Activated CD8-positive, alpha-beta T cell treated with anti-CD3 and anti-CD28 coated beads, Interleukin-2, amount 10 ng/mL, durations not matched to agents 7 days and 5 days (primary cell): ENCODE measurements at places on chromosomes 1 and 21.

- no peaks in the 10 kb centered on the region for H3K27me3 ChIP-seq
- peak overlapping the region; percentile 66 for H3K4me3 ChIP-seq
- peaks cover 71% of the 10 kb centered on the region for H3K4me1 ChIP-seq
- H3K36me3 ChIP-seq: peaks cover 88% of the 10 kb centered on the region
Observed at GRCh38 chr1:111454859-111455641, 5.8 kb downstream of the ATP5PB start.

- H3K36me3 ChIP-seq: no peaks in the 10 kb centered on the region
- no peaks in the 10 kb centered on the region for H3K27me3 ChIP-seq
- no peak for DNase-seq
- no peak overlapping the region for H3K4me3 ChIP-seq
- H3K27ac ChIP-seq: no peak overlapping the region
Observed at GRCh38 chr1:62178372-62178771, 16.3 kb upstream of the L1TD1 start.

DNA sequence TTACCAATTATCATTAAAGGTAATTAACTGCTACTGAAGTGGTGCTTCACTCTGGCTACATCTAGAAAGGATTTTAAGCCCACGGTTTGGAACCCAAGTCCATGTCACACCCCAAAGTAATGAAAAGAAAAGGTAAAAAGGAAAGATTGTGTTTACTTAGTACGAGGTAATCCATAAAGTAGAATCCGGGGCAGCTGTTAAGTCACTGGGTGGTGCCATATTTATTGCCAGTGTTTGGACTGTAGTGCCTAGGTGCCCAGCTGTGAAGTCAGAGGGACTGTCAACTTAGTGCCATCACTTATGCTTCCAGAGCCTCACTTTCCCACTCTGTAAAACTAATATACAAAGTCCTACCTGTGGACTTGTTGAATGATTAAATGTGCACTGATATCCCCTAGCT is 52.2 kb upstream of the GRHL3 start:
- H3K27me3 ChIP-seq: peaks cover 35% of the 10 kb centered on the region
- no peak for DNase-seq
- H3K4me3 ChIP-seq: no peak overlapping the region
- H3K27ac ChIP-seq: no peak overlapping the region
- H3K4me1 ChIP-seq: peaks cover 15% of the 10 kb centered on the region

DNA sequence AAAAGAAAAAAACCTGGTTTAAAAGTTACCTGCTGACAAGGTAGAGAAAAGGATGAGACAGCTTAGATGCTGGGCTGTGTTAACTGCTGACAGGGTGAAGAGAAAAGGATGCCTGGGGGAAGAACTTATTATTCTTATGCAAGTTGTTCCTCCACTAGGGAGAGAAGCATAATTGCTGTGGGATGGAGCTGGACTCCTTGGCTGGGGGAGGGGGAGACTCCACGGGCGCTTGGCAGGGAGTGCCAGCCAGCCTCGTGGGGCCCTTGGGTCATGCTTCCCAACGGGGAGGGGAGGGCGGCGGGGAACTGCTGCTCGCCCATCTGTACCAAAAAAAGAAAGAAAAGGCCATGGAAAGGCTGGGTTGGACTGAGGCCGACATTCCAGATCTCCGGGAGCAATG is 47.2 kb downstream of the SYCP1 start:
- DNase-seq: no peak
- H3K36me3 ChIP-seq: no peaks in the 10 kb centered on the region
- peaks cover 4% of the 10 kb centered on the region for H3K27me3 ChIP-seq
- no peak overlapping the region for H3K4me3 ChIP-seq
- no peak overlapping the region for H3K27ac ChIP-seq
- H3K4me1 ChIP-seq: no peaks in the 10 kb centered on the region

GRCh38 chr1:115432061-115432460 is 94.0 kb upstream of the NGF start:
- no peak for DNase-seq
- H3K27me3 ChIP-seq: no peaks in the 10 kb centered on the region
- no peak overlapping the region for H3K27ac ChIP-seq
- no peaks in the 10 kb centered on the region for H3K36me3 ChIP-seq

DNA sequence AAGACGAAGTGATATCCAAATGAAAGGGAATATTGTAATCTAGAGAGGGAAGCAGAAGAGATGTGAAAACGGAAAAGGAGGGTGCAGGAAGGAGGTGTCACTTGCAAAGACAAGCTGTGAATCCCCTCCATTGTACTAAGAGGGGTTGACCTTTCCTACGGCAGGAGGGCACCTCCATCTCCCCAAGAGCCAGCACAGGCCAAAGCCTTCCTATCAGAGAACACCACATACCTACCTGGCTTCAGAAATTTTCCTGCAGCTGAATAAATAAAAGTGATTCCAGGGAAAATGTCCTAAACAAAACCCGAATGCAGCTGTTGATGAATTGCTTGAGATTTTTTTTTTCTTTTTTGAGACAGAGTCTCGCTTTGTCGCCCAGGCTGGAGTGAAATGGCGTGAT is 14.3 kb downstream of the KANK4 start:
- no peaks in the 10 kb centered on the region for H3K36me3 ChIP-seq
- DNase-seq: no peak
- H3K27ac ChIP-seq: no peak overlapping the region
- no peak overlapping the region for H3K4me3 ChIP-seq
- H3K4me1 ChIP-seq: no peaks in the 10 kb centered on the region
- peaks cover under 1% of the 10 kb centered on the region for H3K27me3 ChIP-seq

- H3K27ac ChIP-seq: no peak overlapping the region
- H3K36me3 ChIP-seq: peaks cover 13% of the 10 kb centered on the region
- H3K4me1 ChIP-seq: no peaks in the 10 kb centered on the region
- DNase-seq: no peak
- no peaks in the 10 kb centered on the region for H3K27me3 ChIP-seq
Observed at GRCh38 chr1:44939061-44939460, 47.3 kb downstream of the EIF2B3 start.

- H3K4me3 ChIP-seq: no peak overlapping the region
- peaks cover 14% of the 10 kb centered on the region for H3K36me3 ChIP-seq
Observed at GRCh38 chr1:230120921-230121381, 53.9 kb downstream of the GALNT2 start.

- peaks cover 45% of the 10 kb centered on the region for H3K36me3 ChIP-seq
- no peaks in the 10 kb centered on the region for H3K27me3 ChIP-seq
- no peak overlapping the region for H3K4me3 ChIP-seq
- H3K27ac ChIP-seq: no peak overlapping the region
- no peak for DNase-seq
Observed at GRCh38 chr1:16251381-16251780, 14.4 kb upstream of the CPLANE2 start.

DNA sequence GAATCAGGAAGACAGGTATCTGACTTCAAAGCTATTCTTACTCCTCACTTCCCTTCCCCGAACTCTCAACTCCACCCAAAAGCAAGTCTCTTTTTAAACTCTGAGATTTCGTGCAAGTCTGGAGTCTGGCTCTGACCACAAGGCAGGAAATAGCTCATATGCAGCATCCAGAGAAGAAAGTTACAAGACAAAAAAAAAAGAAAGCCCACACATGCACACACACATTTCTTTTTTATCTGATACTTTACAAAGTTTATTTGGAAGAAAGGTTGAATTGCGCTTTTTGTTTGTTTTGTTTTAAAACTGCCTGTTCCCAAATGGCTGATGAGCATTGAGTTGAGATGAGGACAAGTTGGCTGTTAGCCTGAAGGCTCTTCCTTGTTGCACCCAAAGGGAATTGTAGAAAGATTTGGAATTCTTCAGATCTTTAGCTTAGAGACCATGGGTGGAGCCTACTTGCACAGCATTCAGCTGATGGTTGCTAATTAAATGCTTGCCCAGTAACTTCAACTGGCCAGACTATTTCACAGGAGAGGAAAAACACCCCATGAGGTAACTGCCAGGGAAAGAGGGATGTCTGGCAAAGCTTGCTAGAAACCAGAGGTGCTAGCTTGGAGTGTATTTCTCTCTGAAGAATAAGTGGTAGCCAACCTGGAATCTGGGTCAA is 490.3 kb downstream of the TTLL7 start:
- H3K4me3 ChIP-seq: peak overlapping the region; percentile 64
- H3K36me3 ChIP-seq: peaks cover 56% of the 10 kb centered on the region
- H3K27me3 ChIP-seq: no peaks in the 10 kb centered on the region
- peak; percentile 76 for DNase-seq

GRCh38 chr1:150493175-150493574 is 6.0 kb downstream of the TARS2 start:
- no peak overlapping the region for H3K4me3 ChIP-seq
- peaks cover 13% of the 10 kb centered on the region for H3K4me1 ChIP-seq
- no peaks in the 10 kb centered on the region for H3K27me3 ChIP-seq

DNA sequence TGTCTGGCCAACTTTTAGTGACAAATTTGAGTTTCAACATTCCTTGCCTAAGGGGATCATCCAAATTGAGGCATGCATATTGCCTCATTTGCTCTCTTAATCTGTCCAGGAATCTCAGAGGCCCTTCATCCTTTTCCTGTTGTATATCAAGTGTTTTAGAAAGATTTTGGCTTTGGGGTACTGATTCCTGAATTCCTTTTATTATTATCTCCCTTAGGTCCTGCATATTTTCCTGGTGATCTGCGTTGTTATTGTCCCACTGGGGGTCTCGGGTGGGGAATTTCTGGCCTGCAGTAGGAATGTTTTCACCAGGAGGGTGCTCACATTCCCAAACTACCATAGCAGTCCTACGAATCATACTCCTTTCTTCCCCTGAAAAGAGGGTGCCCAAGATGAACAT is 4.4 kb upstream of the AADACL3 start:
- H3K27me3 ChIP-seq: peaks cover 26% of the 10 kb centered on the region
- H3K36me3 ChIP-seq: no peaks in the 10 kb centered on the region
- no peaks in the 10 kb centered on the region for H3K4me1 ChIP-seq
- no peak for DNase-seq
- no peak overlapping the region for H3K4me3 ChIP-seq

- DNase-seq: no peak
- peaks cover 58% of the 10 kb centered on the region for H3K4me1 ChIP-seq
- no peak overlapping the region for H3K4me3 ChIP-seq
- H3K36me3 ChIP-seq: peaks cover 32% of the 10 kb centered on the region
- no peaks in the 10 kb centered on the region for H3K27me3 ChIP-seq
Observed at GRCh38 chr21:14736672-14737071, 190.6 kb upstream of the SAMSN1 start.

- no peaks in the 10 kb centered on the region for H3K36me3 ChIP-seq
- no peaks in the 10 kb centered on the region for H3K27me3 ChIP-seq
- DNase-seq: no peak
- no peak overlapping the region for H3K4me3 ChIP-seq
- no peak overlapping the region for H3K27ac ChIP-seq
Observed at GRCh38 chr1:186440584-186440983, 20.3 kb downstream of the PDC start.

DNA sequence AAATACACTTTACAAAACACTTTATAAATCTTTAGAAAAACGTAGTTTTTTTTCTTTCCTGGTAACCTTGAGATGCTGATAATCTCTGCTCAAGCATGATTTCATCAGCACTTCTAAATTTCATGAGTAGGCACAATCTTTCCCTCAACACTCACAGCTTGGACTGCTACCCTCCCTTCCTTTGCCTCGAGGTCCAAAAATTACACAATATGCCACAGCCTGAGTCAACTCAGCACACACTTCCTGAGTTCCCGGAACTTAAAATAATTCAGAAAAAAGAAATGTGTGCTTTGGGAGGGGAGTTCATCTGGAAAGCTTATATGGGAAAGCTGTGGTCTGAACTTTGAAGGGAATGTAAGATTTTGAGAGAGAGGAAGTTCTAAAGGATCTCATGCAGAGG is 5.9 kb downstream of the CLCA2 start:
- H3K27me3 ChIP-seq: peaks cover 13% of the 10 kb centered on the region
- H3K4me3 ChIP-seq: no peak overlapping the region
- H3K36me3 ChIP-seq: no peaks in the 10 kb centered on the region
- no peak overlapping the region for H3K27ac ChIP-seq
- no peaks in the 10 kb centered on the region for H3K4me1 ChIP-seq

DNA sequence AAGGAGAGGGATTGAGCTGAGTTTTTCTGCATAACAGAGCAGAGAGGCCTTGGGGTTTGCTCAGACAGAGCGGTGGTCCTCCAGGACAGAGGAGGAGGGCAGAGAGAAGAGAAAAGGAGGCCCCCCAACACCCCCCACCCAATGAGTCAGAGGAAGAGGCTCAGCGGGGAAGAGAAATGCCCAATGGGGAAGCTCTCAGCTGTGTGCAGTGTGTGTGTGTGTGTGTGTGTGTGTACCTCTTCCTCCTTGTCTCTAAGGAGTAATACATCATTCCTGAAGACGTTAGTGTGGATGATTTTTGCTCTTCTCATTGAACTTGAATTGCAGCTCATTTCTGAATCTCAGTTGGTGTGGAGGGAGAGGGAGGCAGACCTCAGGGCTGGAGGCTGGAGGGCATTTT is 8.7 kb downstream of the TMPRSS3 start:
- H3K4me3 ChIP-seq: no peak overlapping the region
- H3K4me1 ChIP-seq: peaks cover 76% of the 10 kb centered on the region
- no peak for DNase-seq
- H3K27ac ChIP-seq: peak overlapping the region; percentile 31
- H3K36me3 ChIP-seq: peaks cover 47% of the 10 kb centered on the region
